ENCODE measurements at places on chromosomes 5 and 9. TPM values are rescaled to one million over a fixed set of nuclear protein-coding genes. Genes with fewer than 3 reads are reported as not detected.

- DNase-seq, result no peak
These were observed 165.7 kb downstream of the NSG2 start for GRCh38 chr5:174211277-174211626.

GPX8 gene
- 9.0 TPM for total RNA-seq

- DNase-seq, result no peak
These were observed 92.6 kb downstream of the RIC1 start for GRCh38 chr9:5721279-5722087.

SPATA31D4 gene
- total RNA-seq, result not detected

DDX4 gene
- total RNA-seq, result not detected

- DNase-seq, result no peak
These were observed 189.8 kb downstream of the DRD1 start for GRCh38 chr5:175254155-175254554.

DNA sequence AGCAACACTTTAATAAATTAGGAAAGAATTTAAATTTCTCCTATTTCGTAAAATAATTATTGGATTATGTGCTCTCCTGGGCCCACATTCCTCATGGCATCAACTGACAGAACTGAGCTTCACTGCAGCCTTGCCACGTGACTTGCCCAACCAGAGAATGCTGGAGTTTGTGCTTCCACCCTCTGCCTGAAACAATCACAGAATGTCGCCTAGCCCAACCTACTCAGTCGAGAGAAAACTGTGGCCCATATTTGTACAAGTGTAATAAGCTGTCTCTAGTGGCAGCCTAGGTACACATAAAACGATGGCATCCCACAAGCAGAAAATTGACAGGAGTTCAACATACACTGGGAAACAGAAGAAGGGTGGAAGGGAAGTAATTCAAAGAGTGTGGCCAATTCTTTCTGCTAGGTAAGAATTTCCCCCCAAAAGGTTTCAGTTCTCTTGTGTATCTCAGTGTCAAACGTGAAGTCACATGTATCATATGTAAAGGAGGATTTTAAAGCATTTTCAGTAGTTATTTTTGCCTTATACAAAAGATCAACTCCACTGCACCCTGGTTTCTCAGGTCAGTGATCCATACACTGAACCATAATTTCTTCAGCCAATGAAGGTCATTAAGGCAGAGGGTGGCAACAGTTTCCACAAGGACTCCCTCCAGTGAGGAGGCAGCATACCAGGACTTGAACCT is 41.7 kb downstream of the ZNF608 start:
- DNase-seq, result no peak

GRCh38 chr9:131270171-131271015 is 5.9 kb downstream of the FAM78A start:
- no peak for DNase-seq

- DNase-seq, result no peak
These were observed 16.9 kb upstream of the COL5A1 start for GRCh38 chr9:134624621-134625181.

DNA sequence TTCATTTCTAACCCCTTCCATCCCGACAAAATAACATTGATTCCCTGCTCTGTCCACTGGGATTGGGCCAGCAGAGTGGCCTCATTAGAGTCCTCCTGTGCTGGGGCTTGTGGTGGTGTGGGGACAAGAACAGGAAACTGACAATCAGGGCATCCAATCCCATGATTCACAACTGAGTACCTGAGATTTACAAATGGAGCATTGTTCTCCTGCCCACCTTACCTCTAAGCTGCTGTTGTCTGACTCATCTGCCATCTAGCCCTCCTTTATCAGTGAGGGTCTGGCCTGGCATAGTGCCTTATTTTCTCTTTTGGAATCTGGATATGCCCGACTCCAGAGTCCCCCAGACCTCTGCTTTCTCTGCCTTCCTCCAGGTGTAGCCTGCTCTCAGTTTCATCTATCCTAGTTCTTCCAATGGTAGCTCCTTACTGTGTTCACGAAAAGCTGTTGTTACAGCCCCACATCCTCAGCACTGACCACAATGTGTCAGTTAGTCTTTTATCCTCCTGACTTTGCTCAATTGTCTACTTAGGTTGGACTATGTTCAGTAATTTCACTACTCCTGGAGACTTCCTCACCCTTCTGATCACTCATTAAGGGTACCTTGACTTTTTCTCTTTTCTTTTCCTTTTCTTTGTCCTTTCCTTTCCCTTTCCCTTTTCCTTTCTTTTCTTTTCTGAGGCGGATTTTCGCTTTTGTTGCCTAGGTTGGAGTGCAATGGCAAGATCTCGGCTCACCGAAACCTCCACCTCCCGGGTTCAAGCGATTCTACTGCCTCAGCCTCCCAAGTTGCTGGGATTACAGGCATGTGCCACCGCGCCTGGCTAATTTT is 13.4 kb downstream of the WNT8A start:
- no peak for DNase-seq

PCDHB15 gene
- total RNA-seq, result 4.2 TPM

PRRX2 gene
- 10.2 TPM for total RNA-seq

DNA sequence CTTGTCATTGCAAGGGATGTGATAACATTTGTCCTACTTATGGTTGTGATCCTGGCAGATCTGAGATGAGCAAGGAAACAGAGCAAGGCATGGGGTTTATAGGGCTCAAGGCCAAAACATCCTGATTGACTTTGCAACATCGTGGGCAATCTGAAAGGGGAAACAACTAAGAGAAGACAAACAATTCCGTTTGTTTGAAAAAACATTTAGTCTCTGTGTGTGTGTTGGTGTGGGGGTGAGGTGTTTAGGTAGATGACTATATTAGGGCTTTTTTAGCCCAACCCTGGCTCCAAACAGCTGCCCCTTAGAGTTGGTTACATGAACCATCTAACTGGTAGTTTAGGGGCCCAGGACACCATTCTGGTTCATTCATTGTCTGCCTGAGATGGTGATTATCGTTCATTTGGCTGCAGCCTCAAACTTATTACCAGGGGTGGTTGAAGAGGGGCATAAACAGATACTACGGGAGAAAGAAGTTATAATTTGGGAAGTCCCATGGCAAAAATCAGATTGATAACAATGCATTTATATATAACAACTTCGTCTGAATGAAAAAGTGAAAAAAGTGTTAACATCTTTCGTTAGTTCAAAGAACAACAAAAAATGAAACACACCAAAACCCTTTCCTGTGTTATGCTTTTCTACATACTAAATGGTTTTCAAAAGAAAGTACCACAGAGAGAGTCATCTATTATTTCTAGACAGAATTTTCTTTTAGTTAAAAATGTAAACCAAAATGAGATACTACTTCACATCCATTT is 5.7 kb downstream of the FYB1 start:
- DNase-seq, result no peak

GRCh38 chr5:151243564-151243963 is 9.4 kb upstream of the GM2A start:
- no peak for DNase-seq

C1QTNF2 gene
- total RNA-seq, result 2.4 TPM

DNA sequence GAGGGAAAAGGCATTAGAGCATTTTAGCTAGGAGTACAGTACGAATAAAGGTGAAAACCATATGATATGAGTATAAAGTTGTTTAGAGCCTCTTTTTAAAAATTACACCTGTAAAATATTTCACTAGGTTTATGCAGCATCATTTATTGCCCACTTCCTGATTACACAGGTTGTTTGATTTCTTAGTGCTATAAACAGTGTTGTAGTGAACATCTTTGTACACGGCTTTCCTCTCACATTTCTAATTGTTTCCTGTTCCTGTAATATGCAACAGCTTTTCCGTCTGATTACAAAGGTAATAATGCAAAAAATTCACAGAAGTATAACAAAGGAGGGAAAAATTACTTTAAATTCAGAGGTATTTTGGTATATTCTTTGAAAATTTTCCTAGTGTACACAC is 13.0 kb downstream of the STOM start:
- no peak for DNase-seq

- DNase-seq, result no peak
These were observed 66.3 kb downstream of the RAPGEF1 start for GRCh38 chr9:131673531-131673930.

DNA sequence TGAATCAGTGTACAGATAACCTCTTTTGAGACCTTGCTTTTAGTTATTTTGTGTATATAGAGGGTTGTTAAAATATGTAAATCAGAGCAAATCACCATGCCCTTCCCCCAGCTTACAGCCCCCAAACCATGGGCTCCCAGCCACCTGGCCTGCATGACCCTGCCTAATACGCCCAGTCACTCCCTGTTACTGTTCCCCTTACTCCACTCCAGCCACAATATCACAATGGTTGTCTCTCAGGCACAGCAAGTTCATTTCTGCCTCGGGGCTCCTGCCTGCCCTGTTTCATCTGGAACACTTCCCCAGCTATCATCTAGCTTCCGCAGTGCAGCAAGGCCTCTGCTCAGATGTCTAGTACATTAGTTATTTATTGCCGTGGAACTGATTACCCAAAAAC is 5.0 kb upstream of the CARD19 start:
- no peak for DNase-seq

TRIM41 gene
- 17.9 TPM for total RNA-seq

PLAC8L1 gene
- total RNA-seq, result not detected

DNA sequence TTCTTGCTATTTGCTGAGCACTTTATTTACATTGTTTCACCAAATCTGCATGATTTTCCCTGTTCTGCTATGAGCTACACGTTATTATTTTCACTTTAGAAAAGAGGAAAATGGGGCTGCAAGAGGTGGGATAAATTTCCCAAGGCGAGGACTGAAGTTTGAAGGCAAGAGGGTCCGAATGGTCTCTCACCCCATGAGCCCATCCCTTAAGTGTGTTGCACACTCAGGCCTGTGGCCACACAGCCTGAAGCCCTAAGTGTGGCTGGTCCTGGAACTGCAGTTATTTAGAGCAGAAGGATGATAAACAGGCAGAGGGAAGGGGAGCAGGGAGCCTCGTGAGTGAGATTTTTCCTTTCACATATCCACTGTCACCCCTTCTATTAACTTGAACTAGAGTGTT is 7.8 kb downstream of the PDE8B start:
- no peak for DNase-seq

DOCK8 gene
- total RNA-seq, result 45.1 TPM

DNA sequence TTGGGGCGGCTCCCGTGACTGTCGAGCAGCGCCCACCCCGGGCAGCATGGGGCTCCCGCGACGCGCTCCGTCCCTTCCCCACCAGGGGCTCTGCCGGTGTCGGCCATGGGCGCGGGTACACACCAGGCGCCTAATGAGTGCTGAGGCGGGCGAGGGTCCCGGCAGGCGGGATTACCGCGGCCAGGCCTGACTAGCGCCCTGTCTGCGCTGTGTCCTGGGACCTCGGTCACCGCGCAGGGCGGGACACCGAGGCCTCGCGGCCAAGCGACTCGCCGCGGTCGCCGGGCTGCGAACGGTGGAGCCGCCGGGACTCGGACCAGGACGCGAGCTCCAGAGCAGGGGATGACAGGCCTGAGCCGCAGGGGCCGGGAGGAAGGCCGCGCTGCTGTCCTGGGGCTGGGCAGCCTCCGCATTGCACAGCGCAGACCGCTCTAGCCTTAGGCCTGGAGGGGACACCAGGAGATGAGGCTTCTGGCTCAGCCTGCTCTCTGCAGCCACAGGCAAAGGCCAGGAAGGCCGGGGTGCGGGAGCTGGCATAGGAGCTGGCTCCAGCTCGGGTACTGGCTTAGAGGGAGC is 14.1 kb downstream of the LCN10 start:
- no peak for DNase-seq

- DNase-seq, result no peak
These were observed 5.7 kb downstream of the SLC22A4 start for GRCh38 chr5:132299917-132300316.

DNA sequence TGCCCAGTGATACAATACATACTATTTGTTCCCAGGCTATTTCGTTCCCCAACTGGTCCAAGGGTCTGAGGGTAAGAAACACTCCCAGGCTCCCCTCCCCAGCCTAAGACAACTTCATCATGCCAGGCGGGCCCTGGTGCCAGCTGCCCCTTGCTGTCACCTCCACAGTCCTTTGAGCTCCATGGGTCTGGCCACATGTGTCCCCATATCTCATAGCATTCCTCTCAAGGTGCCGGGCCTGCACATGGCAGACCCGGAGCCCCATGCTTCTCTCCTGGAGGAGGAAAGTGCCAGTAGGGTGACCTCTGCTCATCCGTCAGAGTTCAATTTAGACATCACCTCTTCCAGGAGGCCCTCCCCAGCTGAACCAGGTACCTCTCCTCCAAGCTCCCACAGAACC is 120.5 kb downstream of the C5orf15 start:
- no peak for DNase-seq

PCDHGA4 gene
- total RNA-seq, result 3.9 TPM

DNA sequence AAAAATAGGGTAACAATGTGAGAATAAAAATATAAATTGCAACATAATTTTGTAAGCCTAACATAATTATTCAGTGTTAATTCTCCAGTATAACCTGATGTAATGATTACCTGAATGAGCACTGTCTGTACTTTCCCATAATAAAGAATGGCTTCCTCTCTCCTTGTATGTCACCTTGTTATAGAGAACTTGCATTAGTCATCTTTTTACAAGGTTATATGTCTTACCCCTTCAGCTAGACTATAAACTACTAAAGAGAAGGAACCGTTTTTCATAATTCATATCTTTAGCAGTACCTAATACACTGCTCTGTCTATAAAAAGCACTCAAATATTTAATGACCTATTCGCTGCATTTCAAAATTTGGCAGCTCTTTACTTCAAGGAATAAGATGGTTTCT is 19.8 kb downstream of the STRBP start:
- DNase-seq, result no peak

- DNase-seq, result no peak
These were observed 8.1 kb downstream of the ZNF622 start for GRCh38 chr5:16457451-16457850.

DNA sequence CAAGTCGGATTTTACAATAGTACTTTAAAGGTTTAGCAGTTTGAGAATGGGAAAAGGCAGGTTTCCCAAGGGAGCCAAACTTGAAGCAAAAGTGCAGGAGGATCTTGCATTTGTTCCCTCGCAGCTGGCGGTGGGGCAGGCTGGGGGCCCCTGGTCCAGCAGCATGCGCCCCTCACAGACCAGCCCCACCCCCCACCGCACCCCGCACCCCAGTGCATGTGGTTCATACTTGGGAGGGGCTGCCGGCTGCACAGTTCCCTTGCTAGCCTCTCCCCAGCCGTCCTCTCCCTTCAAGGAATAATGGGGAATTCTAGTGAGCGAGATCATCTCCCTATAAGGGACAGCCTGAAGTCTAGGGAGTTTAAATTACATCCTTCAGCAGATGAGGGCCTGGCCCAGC is 273.1 kb upstream of the IRX2 start:
- DNase-seq, result no peak

- no peak for DNase-seq
These were observed 43.4 kb downstream of the ERBIN start for GRCh38 chr5:65969539-65970393.

DNA sequence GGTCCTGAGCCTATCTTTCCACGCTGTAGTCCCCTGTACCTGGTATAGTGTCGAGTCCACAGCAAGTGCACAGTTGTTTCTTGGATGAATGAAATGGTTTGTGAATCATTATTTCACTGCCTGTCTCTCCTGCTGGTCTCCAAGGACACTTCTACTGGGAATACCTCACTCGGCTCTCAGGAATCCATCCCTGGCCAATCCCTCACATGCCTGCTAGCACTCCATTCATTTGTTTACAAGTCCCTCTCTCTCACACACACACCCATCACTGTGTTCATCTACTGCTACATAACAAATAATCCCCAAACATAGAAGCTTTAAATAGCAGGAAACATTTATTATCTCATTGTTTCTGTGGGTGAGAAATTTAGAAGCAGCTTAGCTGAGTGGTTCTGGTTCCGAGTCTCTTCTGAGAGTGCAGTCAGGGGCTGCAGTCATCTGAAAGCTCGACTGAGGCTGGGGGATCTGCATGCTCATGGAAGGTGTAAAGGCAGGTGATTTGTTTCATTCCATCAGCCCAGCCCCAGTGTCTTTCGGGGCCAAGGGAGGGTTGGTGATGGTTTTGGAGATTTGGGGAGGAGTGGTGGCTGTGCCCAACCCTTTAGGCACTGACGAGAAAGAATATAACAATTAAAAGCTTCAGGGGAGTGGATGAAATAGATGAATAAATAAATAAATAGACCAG is 132.7 kb upstream of the IER5L start:
- no peak for DNase-seq

All from esophagus muscularis mucosa (tissue), 4 donors.